ENCODE measurements at places on chromosomes 13 and 19.

- no peak for DNase-seq
These were observed 47.9 kb upstream of the INTS6 start for GRCh38 chr13:51500687-51501086.

DNA sequence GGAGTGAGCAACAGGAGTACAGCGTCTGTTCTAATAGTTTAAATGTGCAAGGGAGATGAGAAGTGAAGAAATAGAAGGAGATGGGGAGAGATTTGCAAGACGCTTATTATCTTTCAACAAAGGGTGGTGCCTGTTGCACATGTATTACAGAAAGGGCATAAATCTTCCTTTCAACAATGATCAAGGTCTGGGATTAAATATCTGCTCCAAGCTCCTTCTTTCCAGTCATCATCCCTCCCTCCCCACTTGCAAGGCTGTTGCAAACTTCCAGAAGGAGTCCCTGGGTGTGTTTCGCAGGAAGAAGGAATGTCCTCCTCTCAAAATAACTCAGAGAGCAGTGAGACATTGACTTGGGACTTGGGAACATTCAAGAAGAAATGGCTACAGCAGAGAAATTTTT is 63.5 kb upstream of the MYCBP2 start:
- no peak for DNase-seq

GRCh38 chr13:31409678-31410356 is 210.0 kb downstream of the B3GLCT start:
- no peak for DNase-seq

DNA sequence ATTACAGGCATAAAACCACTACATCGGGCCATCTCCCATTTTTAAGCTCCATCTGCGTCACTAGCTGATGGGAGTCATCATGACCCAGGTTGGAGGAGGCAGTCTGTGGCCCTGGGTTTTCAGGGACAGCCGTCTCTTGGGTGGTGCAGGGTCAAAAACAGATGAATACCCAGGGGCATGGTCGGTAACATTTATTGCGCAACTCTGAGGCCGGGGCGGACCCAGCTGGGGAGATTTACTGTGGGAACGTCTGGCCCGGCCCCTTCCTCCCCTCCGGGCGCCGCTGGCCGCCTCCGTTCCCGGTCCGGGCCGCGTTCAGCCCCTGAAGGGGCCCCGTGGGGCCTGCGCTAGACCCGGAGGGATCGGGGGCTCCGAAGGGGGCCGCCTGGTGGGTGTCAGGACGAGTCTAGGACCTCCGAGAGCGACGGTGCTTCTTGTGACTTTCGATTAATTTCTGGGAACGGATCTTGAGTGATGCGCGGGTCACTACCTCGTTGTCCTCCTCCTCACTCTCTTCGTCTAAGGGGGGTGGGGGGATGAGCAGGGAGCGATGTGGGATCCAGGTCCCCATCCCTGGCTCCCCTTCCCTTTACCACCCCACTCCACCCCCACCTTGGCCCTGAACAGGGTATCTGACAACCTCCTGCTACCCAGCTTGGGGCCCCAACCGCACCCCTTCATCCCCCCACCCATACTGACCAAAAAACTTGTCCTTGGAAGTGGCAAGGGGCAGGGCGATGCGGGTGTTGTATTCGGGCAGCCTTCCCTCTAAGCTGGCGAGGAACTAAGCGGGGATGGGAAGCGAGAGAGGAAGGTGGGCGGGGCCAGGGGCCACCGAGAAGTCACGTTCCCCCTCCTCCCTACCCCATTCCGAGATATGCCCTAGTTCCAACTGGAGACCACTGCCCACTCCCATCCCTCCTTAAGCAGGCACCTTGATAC is 1.6 kb upstream of the RGL3 start:
- DNase-seq = no peak

DNA sequence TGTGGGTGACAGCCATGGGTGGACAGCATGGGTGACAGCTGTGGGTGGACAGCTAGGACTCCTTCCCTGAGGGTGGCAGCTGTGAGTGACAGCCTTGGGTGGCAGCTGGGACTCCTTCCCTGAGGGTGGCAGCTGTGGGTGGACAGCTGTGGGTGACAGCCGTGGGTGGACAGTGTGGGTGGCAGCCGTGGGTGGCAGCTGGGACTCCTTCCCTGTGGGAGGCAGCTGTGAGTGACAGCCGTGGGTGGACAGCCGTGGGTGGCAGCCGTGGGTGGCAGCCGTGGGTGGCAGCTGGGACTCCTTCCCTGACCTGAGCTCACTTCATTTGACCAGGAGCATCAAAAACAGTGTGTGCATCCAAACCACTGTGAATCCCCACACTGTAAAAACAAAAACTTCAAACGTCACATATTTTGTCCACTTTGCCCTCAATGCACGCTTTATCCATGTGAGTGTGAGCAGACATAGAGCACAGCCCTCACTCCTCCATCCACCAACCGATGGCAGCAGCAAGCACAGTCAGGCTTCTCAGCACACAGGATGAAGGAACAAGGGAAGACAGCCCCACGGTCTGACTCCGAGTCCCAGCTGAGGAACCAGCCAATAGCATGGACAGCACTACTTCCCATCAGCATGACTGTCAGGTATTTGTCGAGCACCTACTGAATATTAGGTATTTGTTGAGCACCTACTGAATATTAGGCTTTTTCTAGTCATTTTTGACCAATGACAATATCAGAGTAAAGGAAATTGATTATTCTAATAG is 1.6 kb upstream of the CFAP97D2 start:
- DNase-seq = no peak

- no peak for DNase-seq
These were observed 103.6 kb upstream of the MYCBP2 start for GRCh38 chr13:77430377-77430951.

DNA sequence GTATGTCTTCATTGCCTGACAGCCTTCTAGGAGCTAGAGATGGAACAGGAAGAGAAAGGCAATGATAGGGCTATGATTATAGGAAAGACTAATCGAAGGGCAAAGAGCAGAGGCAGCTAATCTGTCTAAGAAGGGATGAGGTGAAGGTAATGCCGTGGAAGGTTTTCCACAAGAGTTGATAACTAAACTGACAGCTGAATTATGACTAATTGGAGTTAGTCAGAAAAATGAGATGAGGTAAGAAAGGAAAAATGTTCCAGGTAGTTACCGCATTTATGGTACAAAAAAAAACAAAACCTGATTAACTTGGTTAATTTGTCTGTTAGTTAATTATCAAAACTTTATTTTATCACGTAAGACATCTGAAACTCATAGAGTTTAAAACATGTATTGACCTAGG is 260.3 kb downstream of the SLITRK6 start:
- no peak for DNase-seq

GRCh38 chr13:111219280-111219679 is 101.2 kb upstream of the TEX29 start:
- DNase-seq = no peak

- no peak for DNase-seq
These were observed 90.8 kb downstream of the UQCRFS1 start for GRCh38 chr19:29122185-29122584.

DNA sequence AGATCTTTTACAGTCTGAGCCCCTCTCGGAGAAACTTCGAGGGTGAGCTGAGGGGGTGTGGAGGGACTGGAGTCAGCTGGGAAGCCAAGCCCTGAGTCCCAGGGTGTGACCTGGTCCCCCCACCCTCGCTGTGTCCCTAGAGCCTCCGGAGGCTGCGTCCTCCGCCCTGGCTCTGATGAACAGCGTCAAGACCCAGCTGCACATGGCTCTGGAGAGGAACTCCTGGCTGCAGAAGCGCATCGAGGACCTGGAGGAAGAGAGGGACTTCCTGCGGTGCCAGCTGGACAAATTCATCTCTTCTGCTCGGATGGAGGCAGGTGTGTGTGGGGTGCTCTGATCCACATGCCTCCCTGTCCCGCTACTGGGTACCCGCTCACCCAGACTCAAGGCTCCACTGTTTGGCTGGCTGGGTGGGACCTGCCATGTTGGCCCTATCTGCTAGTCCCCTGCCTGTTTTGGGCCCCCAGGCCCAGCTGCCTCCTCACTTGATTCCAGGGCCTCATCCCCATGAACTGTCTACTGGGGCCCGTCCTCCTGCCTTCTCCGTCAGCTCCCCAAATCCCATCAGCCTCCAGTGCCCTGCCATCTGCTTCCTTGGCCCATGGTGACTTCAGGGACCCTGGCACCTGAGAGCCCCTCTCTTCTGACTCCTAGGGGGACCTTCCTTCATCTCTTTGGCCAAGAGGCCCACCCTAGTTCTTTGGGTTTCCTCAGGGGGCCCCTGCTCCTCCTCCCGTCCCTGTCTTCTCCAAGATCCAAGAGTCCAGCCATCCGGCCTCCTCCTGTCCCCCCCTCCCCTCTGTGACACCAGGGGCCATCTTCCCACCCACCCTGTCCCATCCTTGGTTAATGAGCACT is 1.5 kb downstream of the CCDC106 start:
- no peak for DNase-seq

DNA sequence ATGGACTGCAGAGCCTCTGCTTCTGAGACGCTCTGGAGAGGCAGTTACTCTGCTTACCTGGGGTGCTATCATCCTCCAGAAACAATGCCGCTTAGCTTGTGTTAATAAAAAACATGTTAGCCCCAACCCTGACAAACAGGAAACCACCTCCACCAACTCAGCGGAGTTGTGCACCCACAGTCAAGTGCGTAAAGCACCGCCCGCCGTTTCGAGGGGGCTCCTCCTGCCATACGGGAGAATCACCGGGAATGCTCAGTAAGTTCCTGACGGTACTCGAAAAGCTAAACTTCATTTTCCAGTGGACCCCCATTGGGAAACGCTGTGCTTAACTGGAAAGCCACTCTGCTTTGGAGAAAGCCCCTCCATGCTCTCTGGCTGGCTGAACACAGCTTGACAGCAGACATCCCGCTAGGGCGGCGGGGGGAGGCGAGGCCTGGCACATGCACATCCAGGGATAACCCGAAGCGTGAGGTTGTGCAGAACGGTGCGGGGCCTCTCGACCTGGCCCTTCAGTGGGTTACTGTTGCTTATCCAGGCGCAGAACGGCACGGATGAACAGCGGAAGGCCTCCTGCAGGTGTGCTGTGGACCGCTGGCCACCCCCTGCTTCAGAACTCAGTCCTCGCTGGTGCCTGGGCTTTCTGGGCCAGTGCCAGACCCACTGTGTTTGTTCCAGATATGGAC is 17.1 kb downstream of the GAS6 start:
- no peak for DNase-seq

DNA sequence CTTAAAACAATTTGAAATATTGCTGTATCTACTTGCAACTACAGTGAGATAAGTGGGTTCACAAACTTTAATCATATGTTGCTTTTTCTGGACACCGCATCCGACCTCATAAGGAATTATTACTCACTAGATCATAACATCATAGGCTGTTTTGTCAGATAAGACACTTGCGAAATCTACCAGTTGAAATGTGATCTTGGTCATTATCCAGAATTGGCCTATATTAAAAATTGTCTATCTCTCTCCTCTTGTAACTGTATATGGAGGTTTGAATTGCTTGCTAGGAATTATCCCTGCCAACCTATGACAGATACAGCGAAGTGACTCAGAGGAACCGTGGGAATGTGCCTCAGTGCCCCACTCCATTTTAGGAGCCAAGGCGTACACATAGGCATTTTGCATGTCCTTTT is 117.0 kb upstream of the POSTN start:
- DNase-seq = no peak

DNA sequence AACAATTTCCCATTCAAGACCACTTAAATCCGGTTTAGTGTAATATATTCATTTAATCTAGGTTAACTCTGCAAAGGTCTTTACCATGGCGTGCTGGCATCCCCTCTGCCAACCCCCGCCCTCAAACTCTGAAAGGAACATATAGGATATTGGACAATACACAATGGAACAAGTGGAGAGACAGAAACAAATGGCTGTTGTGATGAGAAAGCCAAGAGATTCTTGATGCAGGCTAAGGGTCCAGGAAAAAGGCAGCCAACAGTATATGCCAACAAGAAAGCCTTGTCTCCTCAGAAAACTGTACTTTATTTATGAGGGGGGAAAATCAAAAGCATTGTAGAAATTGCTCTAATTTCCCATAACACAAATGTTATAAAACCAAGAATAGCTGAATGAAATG is 407.3 kb upstream of the SGCG start:
- DNase-seq = no peak

DNA sequence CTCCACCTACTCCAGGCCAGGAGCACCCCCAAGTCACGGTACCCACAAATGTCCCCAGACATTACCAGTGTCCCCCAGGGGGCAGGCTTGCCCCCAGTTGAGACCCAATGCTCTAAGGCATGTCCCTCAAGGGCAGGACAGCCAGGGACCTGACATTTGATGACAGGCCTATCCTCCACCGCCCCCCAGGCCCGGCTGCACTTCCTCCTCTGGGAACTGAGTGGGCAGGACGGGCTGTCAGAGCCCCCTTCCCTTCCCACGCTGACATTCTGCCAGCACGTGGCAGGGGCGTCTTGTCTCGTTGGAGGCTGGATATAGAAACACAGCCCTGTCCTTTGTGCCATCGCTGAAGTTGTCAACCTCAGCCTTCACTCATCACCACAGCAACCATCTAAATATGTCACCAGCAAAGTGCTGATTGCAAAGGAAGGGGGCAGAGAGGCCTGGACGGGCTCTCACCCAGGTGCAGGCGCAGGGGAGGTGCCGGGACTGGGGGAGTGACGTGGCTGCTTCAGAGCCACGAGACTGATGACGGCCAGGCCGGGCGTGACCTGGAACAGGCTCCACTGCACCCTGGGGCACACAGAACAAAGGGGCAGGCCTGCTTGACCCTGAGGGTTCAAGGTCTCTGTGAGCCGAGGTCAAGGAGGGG is 38.4 kb downstream of the GNG7 start:
- no peak for DNase-seq

DNA sequence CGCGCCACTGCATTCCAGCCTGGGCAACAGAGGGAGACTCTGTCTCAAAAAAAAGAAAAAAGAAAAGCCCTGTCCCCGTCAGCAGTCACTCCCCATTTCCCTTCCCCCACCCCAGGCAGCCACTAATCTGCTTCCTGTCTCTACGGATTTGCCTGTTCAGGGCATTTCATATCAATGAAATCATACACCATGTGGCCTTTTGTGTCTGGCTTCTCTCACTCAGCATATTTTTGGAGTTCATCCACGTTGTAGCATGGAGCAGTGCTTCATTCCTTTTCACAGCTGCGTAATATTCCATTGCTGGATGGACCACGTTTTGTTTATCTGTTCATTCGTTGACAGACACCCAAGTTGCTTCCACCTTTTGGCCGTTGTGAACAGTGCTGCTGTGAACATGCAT is 36.1 kb upstream of the KLF2 start:
- no peak for DNase-seq

DNA sequence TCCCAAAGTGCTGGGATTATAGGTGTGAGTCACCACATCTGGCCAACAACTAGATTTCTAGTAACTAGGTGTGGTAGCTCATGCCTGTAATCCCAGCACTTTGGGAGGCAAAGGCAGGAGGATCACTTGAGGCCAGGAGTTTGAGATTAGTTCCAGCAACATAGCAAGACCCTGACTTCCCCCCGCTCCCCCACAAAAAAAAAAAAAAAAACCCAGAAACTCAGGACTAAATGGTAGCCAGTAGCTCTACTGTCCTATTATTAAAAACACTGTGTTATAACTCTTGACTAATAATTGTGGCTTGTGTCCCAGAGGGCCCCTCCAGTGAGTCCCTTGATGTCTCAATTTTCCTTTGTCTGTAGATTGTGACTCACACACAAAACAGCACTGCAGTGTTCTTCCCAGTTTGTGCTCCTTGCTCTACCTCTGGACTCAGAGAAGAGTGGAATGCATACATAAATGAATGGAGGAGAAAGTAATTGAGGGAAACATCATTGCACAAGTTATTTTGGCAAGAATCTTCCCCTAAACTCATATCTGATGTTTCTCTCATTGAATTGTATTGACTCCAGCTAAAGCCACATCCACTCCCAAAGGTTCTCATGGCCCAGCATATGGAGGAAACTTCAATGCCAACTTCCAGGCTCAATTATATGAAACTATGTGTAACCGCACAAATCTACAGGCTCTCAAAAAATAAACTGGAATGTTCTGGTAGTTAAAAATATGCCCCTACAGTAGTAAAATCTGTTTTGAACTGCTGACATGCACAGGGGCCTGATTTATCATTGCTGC is 8.8 kb downstream of the TPT1 start:
- peak; percentile 4 for DNase-seq

Data from T1000 (cell line).